ENCODE measurements at places on chromosomes 3 and 15.

DNA sequence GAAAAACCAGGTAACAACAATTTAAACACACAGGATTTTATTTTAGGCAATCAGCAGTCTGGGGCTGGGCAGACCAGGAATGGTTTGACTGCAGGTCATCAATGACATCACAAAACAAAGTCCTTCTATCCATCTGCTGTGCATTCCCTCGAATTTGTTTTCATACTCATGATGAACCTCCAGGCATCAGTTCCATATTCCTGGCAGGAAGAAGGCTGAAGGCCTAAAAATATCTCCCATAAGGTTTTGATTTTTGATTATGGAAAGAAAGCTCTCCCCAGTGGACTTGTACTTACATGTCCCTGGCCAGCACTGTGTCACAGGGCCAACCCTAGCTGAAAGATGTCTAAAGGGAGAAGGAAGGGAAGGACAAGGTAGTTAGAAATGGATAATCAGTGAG is 107.4 kb downstream of the PEAK1 start:
- DNase-seq, result peak; percentile 2

- DNase-seq, result no peak
Measured at GRCh38 chr3:140816372-140817195, 125.1 kb upstream of the SLC25A36 start.

- DNase-seq, result peak; percentile 24
Measured at GRCh38 chr3:47098910-47099309, 65.0 kb downstream of the SETD2 start.

DNA sequence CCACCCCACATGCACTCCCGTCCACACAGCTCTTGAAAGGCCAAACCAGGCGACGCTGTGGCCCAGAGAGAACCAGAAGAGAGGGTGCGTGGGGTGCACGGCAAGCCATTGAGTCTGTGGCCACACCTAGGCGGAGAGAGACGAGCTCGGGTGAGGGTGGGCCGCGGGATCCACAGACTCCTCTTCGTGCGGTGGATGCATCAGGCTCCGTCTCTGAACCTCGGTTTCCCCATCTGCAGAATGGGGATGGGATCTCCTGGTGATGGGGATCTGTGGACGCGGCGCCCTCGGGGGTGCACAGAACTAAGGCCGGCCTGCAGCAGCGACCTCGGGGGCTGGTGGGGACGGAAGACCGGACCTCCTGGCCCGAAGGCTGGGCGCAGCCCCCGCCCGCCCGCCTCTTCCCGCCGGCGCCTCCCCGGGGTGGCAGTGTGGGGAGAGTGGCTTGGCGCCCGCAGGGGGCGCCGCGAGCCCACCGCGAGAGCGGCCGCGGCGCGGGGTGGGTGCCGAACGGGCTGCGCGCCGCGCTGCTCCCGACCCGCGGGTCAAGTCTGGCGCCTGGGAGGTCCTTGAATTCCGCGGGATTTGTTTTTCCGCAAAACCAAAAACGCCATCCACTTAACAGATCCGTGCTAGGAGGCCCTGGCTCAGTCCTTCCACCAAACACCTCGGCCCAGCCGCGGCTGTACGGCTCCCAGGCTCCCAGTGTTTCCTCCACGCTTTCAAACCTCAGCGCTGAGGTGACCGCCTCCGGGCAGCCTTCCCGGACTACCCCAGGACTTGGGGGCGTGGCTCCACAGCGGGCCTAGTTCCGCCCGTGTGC is 13.2 kb upstream of the ADPGK start:
- DNase-seq, result peak; percentile 60

DNA sequence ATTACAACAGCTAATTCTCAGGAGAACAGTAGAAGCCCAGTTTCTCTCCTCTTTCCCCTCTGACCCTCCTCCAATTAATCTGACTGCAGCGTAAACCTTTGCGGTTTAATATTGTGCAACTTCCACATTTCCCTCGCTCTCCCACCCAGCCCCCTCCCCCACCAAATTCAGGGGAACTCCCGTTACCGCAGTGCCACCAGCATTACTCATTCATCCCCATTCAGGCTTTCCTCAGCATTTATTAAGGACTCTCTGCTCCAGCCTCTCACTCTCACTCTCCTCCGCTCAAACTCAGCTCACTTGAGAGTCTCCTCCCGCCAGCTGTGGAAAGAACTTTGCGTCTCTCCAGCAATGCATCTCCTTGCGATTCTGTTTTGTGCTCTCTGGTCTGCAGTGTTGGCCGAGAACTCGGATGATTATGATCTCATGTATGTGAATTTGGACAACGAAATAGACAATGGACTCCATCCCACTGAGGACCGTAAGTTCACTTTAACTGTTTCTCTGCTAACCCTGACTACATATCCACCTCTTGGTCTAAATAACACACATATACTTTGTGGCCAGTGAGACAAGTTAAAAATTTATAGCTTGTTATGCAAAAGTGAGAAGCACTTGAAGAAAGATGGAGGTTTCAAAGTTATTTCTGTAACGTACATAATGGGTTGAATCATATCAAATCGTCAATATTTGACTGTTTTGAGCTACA is at the start of gene PTX3:
Gene PTX3 (plus strand): TSS at position 268 of the 709 bp plus-strand sequence. CDS start 84 bp downstream, at position 352.
- peak; percentile 86 for DNase-seq

Measured in tongue (tissue), 3 donors.